Stimulated activated CD4-positive, alpha-beta T cell treated with anti-CD3 and anti-CD28 coated beads, TNF-alpha, amount 100 ng/mL, for 4 hours (primary cell): ENCODE measurements at places on chromosomes 3 and 15.

DNA sequence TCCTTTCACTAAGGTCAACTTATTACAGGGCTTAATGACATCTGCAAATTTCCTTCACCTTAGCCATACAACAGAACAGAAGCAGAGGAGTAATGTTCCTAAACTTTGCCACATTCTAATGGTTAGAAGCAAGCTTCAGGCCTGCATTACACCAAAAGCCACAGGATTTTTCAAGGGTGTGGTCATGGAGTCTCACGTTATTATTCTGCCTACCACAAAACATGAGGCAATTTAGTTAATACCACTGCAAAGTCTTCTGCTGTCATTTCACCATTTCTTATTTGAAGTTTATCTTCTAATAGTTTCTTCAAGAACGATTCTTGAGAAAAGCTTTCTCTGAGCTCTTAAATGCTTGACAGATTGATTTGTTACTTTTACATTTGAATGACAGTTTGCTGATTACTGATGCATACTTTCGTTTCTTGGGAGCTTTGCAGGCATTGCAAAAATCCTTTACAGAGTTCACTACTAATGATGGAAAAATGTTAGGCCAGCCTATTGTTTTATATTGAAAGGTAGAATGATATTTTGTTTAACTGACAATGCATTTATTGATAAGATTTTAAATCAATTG, 1257.1 kb downstream of the NSUN3 start:
- no peak for DNase-seq

DNA sequence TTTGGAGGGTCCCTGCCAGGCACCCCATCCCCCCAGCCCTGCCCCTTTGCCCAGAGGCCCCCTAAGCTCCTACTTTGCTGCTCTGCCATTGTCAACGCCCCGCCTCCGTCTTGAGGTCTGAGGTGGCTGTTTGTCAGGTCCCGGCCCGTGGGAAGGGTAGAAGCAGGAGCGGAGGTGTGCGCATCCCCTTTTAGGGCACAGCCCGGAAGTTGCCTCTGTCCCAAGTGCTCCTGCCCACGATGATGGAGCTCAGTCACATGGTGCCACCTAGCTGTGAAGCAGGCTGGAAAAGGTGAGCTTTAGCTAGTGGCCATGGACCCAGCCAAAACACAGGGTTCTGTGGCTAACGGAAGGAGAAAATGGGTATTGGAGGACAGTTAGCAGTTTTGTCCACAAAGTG, 28.5 kb upstream of the LCTL start:
- DNase-seq = no peak

DNA sequence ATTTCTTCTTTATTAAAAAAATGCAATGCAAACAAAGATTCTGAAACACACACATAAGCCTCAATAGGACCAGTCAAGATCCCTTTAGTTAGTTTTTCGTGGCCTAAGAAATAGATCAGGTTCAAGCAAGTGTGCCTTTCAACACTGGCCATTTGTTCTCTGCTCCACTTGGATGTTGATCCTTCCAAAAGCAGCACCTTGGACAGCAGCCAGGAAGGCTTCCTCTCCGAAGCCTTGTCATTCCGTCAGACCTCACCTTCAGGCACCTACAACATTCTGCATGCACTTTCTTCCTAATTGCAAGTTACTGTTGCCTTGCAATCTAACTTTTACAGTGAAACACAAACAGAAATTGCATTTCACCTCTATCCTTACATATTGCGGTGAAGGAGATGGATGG, 155.9 kb upstream of the FEZF2 start:
- DNase-seq = no peak

DNA sequence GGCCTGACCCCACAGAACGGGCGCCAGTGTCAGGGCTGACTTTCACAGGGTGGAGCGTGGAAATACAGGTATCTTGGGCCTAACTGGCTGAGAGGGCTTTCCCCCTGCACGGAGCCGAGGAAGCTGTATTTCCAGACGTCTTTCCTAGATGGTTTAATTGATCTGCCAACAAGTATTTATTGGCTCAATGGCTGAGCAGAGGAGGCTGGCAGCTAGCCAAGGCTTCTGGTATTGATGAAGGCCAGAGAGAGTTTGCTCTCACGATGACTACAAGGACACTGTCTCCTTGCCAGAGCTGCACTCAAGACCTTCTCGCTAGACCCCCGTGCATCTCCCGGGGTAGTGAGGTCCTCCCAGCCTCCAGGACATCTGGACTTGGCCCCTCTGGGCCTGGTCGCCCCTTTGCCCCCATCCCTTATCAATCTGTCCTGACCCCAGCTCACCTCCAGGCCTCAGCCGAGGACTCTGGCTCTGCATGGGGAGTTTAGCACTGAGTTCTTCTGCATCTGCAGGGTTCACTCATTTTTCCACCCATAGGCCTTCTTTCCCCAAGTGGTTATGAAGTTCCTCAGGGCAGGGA, 20.6 kb downstream of the SPSB4 start:
- DNase-seq = no peak

DNA sequence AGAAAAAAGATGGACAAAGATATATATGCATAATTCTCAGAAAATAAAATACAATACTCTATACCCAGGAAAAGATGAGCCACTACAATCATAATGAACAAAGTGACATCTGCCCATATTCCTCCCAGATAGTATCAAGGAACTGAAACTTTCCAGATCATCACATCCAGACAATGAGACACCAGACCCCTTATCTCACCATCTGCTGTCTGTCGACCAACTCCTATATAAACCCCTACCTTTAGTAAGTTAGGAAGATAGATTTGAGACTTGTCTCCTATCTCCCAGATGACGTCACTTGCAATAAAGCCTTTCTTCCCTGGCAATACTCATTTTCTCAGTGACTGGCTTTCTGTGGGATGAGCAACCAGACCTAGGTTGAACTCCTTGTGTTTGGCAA, 1071.6 kb downstream of the PLOD2 start:
- no peak for DNase-seq

DNA sequence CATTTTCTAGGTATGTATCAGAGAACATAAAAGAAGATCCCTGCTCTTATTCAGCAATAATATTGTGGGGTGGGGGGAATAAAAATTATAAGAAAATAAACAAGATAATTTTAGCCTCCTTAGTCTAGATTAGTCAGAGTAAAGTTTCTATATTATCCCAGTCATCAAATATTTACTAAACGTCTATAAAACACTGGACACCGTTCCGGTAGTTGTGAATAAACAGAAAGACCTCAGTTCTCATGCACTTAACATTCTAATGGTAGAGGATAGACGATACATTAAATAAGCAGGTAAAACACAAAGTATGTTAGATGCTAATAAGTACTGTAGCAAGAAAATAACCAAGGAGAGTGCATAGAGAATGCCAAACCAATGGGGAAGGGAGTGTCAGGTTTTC, 425.0 kb downstream of the GBE1 start:
- no peak for DNase-seq

GRCh38 chr15:72511536-72511935, 37.4 kb downstream of the ARIH1 start:
- no peak for DNase-seq

DNA sequence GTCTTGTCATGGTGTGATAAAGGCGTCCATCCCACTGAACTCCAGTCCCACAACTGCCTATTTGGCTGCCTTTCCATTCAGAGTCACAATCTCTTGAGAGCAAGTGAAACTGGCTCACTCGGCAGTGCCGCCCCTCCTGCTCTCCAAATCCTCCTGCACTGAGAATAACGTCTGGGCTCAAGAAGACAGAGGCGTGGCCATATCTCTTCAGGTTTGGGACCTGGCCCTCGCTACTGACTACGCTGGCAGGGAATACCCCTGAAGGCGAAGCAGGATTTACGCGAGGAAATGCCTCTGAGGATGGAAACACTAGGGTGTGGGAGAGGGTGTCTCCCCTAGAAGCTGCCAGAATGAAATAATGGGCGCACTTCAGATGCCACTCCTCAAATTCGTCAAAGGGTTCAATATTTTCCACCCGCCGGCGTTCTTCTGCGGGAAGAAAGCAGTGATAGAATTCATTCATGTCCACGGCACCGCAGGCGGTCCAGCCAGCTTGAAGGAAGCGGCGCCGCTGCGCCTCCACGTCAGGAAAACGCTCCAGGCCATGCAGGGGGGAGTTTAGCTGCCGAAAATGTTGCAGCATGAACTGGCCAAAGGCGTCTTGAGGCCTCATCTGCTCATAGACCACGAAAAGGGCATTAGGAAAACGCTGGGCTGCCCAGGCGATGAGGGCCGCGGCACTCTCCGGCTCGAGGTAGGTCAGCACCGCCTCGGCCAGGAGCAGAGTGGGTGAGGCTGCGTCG, 985 bp downstream of the LCMT2 start:
- DNase-seq = peak; percentile 3

DNA sequence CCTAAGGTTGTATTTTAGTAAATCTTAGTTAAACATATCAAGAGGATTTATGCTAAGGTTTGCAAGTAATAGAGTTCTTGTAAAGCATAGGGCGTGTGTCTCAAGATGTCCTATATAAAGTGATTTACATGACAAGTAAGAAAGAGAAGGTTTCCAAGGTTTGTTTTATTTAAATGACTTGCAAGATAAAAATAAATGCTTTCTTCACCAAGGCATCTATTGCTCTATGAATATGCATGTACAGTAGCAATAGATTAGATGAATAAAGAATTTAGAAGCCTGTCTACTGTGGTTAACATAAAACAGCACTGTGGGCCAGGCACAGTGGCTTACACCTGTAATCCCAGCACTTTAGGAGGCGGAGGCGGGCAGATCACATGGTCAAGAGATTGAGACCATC, 466.4 kb upstream of the IL12A start:
- no peak for DNase-seq

DNA sequence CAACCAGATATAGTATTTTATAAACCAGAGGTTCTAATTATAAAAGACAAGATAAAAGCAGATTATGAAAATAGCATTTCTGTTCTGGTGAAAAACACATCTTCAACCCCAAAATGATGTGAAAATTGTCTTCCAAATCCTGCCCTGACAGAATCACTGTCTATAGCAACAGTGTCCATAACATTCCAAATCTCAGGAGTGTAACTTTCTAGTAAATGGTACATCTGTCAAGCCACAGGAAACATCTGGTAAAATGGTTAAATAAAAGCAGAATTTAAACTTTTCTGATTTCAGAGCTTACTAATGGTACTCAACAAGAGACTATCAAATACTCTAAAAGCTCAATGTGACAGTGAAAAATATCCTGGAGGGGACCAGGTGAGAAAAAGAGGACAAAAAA, 60.5 kb downstream of the VGLL4 start:
- no peak for DNase-seq

DNA sequence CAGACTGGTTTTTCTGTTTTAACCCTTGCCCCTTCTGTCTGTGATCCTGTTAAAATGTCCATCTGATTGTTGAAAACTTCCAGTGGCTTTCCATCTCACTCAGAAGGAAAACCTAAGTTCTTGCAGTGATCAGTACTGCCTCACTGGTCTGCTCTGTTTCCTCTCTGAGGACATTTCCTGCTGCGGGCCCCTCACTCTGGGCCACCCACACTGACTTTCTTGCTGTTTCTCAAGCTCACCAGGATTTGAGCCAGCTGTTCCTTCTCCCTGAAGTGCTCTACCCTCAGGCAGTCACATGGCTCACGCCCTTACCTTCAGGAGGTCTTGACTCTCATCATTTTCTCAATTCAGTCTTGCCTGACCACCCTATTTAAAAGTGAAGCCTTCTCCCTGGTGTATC, 1.8 kb downstream of the GRK7 start:
- no peak for DNase-seq

- no peak for DNase-seq
Observed at GRCh38 chr3:172138792-172139507, 99.6 kb downstream of the FNDC3B start.

GRCh38 chr3:45595364-45596195, 1.0 kb downstream of the LIMD1 start:
- DNase-seq = no peak

GRCh38 chr3:156764751-156765150, 61.4 kb upstream of the LEKR1 start:
- DNase-seq = no peak

DNA sequence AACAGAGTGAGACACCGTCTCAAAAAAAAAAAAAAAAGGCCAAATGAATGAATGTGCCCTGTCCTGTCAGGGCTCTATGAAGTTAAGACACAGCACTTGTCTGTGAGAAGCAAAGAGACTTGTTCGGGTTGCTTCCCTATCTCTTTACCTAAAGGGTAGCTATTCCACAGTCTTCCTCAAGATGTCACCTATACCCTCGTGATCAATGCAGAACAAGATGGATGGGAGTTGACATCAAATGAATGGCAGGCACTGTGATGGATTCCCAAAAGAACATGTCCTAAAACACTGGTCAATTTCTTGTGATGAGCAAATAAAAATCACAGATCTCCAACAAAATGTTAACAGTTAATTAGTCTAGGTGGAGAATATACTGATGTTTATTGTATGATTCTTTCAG, 9.5 kb downstream of the TADA3 start:
- DNase-seq = no peak

DNA sequence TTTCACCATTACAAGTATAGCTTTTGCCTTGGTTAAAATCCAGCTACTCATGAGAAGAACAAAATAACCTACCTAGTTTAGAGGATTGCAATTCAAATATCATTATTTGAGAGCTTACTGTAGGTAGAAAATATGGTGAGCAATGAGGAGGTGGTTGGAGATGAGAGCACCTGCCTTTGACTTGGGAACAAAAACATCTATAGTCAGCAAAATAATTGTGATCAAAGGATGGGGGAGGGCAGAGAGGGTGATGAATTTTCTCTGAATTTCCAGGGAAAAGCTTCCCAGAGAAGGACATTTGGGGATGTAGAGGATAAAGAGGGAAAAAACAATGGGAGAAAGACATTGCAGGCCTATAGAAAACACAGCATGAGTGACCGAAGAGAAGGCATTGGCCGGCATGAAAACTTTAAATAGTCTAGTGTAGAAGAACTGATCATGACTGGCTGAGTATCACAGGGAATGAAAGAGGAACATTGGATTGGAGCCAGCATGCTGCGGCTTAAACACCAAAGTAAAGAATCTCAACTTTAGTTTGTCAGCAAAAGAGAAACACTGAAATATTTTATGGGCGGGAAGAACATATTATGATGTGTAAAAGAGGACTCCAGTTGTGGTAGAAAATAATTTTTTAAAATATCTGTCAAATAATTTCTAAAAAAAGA, 581.3 kb downstream of the UNC13C start:
- no peak for DNase-seq

GRCh38 chr3:175798326-175798725, 939.2 kb downstream of the NAALADL2 start:
- DNase-seq = no peak

GRCh38 chr3:100970477-100970990, 22.7 kb downstream of the ABI3BP start:
- no peak for DNase-seq
